SJCRH30 (cell line): ENCODE measurements at places on chromosomes 2 and 18. TPM values are rescaled to one million over a fixed set of nuclear protein-coding genes. Genes with fewer than 3 reads are reported as not detected.

The GLI2 gene
- total RNA-seq = 13.0 and 18.4 TPM in 2 replicates

The RAB27B gene
- not detected in 2 replicates for total RNA-seq

The SERPINB4 gene
- not detected in 2 replicates for total RNA-seq

- no peak overlapping the region for H3K27ac ChIP-seq
- H3K27me3 ChIP-seq = no peaks in the 10 kb centered on the region
- H3K4me3 ChIP-seq = no peak overlapping the region
- peaks cover 71% of the 10 kb centered on the region for H3K36me3 ChIP-seq
- H3K4me1 ChIP-seq = 0 out of 2 replicates have a peak, but pooled peaks cover 4% of the 10 kb centered on the region
Measured at GRCh38 chr2:173955004-173955403, 10.2 kb downstream of the SP3 start.

DNA sequence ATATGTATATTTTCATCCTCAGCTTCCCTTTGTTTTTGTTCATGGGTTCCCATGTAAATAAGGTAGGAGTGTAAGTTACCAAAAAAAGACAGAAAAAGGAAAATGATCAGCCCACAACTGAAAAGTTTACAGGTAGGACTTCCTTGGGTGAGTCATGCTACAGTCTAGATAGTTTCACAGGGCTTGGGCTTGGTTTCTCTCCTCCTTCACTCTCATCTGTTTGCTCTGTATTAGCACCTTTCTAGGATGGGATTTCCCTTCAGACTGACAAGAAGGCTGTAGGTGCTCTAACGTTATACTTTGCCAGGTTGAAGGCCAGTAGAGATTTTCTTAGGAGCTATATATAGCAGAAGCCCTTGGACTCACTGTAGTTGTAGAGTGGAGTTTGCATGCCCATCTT, 57.9 kb downstream of the FAM171B start:
- H3K4me1 ChIP-seq = no peaks in the 10 kb centered on the region
- no peak overlapping the region for H3K4me3 ChIP-seq
- H3K27me3 ChIP-seq = no peaks in the 10 kb centered on the region
- H3K36me3 ChIP-seq = peaks cover 36% of the 10 kb centered on the region
- H3K27ac ChIP-seq = no peak overlapping the region
- no peak for DNase-seq

- no peak overlapping the region for H3K27ac ChIP-seq
- H3K4me1 ChIP-seq = peaks cover 46% of the 10 kb centered on the region
- no peaks in the 10 kb centered on the region for H3K36me3 ChIP-seq
- H3K4me3 ChIP-seq = no peak overlapping the region
Measured at GRCh38 chr2:196277002-196277401, 105.6 kb upstream of the STK17B start.

- H3K27ac ChIP-seq = no peak overlapping the region
- H3K4me3 ChIP-seq = no peak overlapping the region
- H3K27me3 ChIP-seq = no peaks in the 10 kb centered on the region
- DNase-seq = no peak
Measured at GRCh38 chr2:147639386-147639785, 205.4 kb upstream of the ACVR2A start.

- 0 out of 2 replicates have a peak, but pooled peaks cover 11% of the 10 kb centered on the region for H3K27me3 ChIP-seq
- H3K4me3 ChIP-seq = no peak overlapping the region
- peak; percentile 13 for DNase-seq
- no peaks in the 10 kb centered on the region for H3K36me3 ChIP-seq
- H3K27ac ChIP-seq = no peak overlapping the region
Measured at GRCh38 chr2:120539937-120540718, 194.2 kb downstream of the INHBB start.

DNA sequence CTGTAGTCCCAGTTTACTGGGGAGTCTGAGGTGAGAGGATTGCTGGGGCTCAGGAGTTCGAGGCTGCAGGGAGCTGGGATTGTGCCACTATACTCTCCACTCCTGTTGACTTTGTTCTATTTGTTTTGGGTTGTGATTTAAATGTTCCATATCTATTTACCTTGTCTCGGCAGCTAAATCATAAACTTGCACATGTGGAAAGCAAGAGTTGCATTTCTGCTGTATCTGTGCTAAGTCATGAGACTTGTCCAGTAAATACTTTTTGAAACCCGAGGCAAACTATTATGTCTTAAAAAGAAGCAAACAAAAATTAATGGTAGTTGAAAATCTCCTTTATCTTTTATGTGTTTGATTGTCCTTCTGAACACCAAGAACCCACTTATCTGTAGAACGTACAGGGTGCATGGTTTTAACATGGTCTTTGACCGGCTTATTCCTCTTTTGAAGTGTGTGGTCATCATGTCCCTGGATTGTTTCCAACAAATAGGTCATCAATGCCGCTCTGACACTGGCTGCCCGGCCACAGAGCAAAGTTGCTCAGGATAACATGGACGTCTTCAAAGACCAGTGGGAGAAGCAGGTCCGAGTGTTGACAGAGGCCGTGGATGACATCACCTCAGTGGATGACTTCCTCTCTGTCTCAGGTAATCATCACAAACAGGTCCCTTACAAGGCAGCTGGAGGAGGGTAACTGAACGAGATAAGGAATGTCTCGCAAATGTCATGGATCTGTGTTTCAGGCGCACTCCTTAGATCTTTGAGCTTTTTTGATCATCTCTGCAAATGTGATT, 241.1 kb upstream of the LRRTM1 start:
- no peak overlapping the region for H3K27ac ChIP-seq
- no peaks in the 10 kb centered on the region for H3K4me1 ChIP-seq
- no peak overlapping the region for H3K4me3 ChIP-seq
- DNase-seq = no peak

DNA sequence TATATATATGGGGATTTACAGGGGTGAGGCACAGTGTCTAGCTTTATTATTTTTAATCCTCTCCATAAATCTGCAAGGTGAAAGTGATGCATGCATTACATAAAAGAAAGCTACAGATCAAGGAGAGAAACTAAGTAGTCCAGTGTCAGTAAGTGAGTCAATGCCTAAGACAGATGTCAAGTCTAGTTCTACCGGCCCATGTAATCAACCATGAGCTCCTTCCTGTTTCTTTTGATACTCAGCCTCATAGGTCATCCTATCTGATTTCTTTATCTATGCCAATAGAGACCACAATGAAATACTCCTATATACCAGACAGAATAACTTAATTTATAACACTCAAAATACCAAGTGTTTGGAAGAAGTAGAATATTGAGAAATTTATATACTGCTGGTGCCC, 20.2 kb upstream of the GYPC start:
- H3K27ac ChIP-seq = no peak overlapping the region
- DNase-seq = no peak
- H3K4me3 ChIP-seq = no peak overlapping the region
- H3K36me3 ChIP-seq = no peaks in the 10 kb centered on the region
- no peaks in the 10 kb centered on the region for H3K27me3 ChIP-seq

- H3K27me3 ChIP-seq = no peaks in the 10 kb centered on the region
- H3K4me3 ChIP-seq = no peak overlapping the region
- no peaks in the 10 kb centered on the region for H3K4me1 ChIP-seq
Measured at GRCh38 chr18:54209471-54210180, 14.8 kb downstream of the MBD2 start.

GRCh38 chr2:58501371-58502160, 260.4 kb upstream of the FANCL start:
- DNase-seq = no peak
- no peak overlapping the region for H3K27ac ChIP-seq
- no peaks in the 10 kb centered on the region for H3K4me1 ChIP-seq
- peaks cover 8% of the 10 kb centered on the region; the same call in 1 of the 2 replicates for H3K27me3 ChIP-seq
- no peak overlapping the region for H3K4me3 ChIP-seq
- H3K36me3 ChIP-seq = no peaks in the 10 kb centered on the region

- DNase-seq = no peak
- H3K36me3 ChIP-seq = no peaks in the 10 kb centered on the region
- H3K4me3 ChIP-seq = no peak overlapping the region
- H3K27me3 ChIP-seq = no peaks in the 10 kb centered on the region
Measured at GRCh38 chr2:10915236-10915635, 3.5 kb downstream of the KCNF1 start.

DNA sequence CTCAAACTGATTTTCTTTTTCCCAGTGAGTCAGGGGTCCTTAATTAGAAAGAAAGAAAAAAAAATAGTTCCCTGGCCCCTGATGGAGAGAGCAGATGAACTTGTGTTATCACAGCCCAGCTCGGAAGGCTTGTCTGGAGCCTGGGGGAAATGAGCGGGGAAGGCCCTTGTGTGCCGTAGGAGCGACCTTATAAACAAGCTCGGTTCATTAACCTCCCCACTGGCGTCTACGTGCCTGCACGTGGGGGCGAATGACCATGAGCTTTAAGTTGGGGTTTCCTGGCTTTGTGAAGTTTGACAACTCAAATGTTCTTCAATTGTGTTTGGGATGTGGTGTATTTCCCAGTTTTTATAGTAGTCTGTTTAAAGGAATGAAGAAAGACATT, 69.5 kb downstream of the EPAS1 start:
- peaks cover 12% of the 10 kb centered on the region; the same call in 1 of the 2 replicates for H3K4me1 ChIP-seq
- H3K27me3 ChIP-seq = no peaks in the 10 kb centered on the region
- DNase-seq = no peak
- no peak overlapping the region for H3K27ac ChIP-seq
- no peak overlapping the region for H3K4me3 ChIP-seq
- no peaks in the 10 kb centered on the region for H3K36me3 ChIP-seq

DNA sequence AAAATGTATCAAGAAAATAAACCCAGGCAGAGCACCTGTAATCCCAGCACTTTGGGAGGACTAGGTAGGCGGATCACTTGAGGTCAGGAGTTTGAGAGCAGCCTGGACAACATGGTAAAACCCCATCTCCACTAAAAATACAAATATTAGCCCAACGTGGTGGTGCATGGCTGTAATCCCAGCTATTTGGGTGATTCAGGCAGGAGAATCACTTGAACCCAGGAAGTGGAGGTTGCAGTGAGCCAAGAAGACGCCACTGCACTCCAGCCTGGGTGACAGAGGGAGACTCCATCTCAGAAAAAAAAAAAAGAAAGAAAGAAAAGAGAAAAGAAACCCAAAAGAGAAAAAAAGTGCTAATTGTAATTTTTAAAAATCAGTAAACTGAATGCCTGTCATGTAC, 41.4 kb downstream of the DDX18 start:
- DNase-seq = no peak
- H3K4me3 ChIP-seq = no peak overlapping the region
- H3K27ac ChIP-seq = no peak overlapping the region
- H3K36me3 ChIP-seq = no peaks in the 10 kb centered on the region
- H3K4me1 ChIP-seq = peaks cover 4% of the 10 kb centered on the region; the same call in 1 of the 2 replicates
- H3K27me3 ChIP-seq = peaks cover 8% of the 10 kb centered on the region

- H3K4me1 ChIP-seq = no peaks in the 10 kb centered on the region
- no peak overlapping the region for H3K27ac ChIP-seq
- no peak for DNase-seq
- no peaks in the 10 kb centered on the region for H3K36me3 ChIP-seq
- H3K4me3 ChIP-seq = no peak overlapping the region
Measured at GRCh38 chr2:26471289-26471688, 6.6 kb downstream of the OTOF start.

DNA sequence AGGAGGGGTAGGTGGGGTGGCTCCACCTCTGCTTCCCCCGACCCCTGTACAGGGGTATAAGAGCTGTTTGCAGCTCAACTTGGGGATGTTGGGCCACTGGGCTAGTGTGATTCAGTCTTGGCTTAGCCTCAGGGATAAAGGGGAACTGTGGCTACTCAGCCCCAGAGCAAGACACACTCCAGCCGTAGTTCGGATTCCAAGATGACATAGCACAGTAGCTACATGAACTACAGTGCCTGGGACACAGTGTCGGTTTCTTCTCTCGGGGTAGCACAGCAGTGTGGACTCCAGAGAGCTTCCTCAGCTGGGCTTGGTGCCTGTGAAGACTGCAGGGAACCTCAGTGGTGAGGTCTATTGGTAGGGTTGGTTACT, 21.1 kb downstream of the CARF start:
- H3K27me3 ChIP-seq = no peaks in the 10 kb centered on the region
- peak overlapping the region; percentile 16; the same call in 1 of the 2 replicates for H3K27ac ChIP-seq
- no peak for DNase-seq
- no peak overlapping the region for H3K4me3 ChIP-seq

DNA sequence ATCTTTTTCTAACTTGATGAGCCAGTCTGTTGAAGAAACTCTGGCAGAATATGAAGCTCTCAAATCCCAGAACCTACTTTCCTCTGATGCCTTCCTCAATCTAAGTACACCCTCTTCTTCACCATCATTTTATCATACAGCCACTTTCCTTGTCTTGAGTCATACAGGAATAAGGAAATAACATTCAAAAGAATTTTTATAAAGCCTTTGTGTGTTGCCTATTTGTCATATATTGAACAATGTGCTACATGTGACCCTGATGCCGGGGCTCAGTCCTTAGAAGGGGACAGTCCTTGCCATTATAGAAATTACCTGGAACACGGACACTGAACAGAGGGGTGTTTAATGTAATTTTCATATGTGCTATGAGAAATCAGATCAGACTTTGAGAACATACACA, 27.4 kb downstream of the RAPGEF4 start:
- H3K27me3 ChIP-seq = no peaks in the 10 kb centered on the region
- DNase-seq = no peak
- no peaks in the 10 kb centered on the region for H3K4me1 ChIP-seq
- H3K27ac ChIP-seq = no peak overlapping the region

DNA sequence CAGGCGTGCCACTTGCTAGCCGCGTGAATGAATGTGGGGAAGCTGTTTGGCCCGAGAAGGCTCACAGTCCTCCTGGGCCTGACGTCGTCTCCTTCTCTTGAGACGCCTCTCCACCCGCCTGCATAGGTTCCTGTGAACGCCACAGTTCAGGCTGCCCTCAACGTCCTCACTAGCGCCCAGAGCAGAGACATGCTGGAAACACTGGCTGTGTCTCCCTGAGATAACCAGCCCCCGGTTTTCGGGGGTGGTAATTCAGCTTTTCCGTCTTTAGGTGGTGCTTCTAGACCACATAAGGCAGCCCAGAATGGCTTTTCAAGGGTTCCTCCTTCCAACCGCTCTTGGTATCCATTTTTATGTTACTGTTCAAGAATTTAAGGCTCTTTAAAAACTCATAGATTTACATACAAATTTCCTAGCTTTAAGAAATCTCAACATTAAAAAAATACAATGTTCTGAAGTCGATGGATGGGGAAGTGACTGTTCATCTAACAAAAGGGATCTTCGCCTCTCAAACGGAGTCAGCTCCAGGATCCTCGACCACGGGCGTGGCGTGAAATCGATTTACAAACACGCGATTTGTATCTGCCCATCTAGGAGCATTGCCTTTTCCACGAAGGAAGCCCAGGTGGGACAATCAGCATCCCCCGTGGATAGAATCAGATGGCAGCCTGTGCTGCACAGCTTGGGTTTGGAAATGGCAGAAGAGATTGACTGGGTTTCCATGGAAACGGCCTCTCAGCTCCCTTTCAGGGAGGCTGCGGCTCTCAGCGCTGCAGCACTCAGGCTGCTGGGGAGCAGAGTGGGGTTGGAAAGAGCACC, 110.6 kb upstream of the PXDN start:
- peaks cover 28% of the 10 kb centered on the region; the same call in 1 of the 2 replicates for H3K27me3 ChIP-seq
- H3K36me3 ChIP-seq = no peaks in the 10 kb centered on the region
- H3K4me3 ChIP-seq = no peak overlapping the region
- DNase-seq = peak; percentile 30
- no peak overlapping the region for H3K27ac ChIP-seq
